Muscle of back (tissue), 13 donors: ENCODE measurements at places on chromosomes 16 and 17.

DNA sequence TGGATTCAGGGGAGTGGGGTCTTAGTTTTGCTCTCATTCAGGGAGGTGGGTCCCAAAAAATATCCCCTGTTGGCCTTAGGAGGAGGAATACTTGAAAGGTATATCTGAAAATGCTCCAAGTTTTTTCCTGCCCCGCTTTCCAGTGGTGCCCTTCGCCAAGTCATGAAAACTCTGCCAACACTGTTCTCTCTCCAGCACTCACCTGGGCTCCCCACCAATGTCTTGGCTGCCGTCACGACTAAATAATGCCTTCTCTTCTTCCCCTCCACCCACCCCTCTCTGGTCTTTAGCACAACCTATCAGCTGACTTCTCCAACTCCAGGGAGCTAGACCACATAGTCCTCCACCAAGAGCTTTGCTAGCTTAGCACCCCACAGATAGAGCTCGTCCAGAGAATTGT is 30.6 kb downstream of the ZFHX3 start:
- no peak for DNase-seq

GRCh38 chr17:68598074-68598473 is 3.1 kb downstream of the FAM20A start:
- no peak for DNase-seq

- DNase-seq: no peak
Observed at GRCh38 chr16:14344292-14344691, 273.2 kb downstream of the MRTFB start.

- peak; percentile 66 for DNase-seq
Observed at GRCh38 chr16:18983565-18984434, at the start of gene TMC7. Gene TMC7, plus strand, starts transcription at chr16:18983934. Its CDS starts 130 bp downstream, at chr16:18984064.

GRCh38 chr16:65227150-65227835 is 105.4 kb upstream of the CDH11 start:
- no peak for DNase-seq

DNA sequence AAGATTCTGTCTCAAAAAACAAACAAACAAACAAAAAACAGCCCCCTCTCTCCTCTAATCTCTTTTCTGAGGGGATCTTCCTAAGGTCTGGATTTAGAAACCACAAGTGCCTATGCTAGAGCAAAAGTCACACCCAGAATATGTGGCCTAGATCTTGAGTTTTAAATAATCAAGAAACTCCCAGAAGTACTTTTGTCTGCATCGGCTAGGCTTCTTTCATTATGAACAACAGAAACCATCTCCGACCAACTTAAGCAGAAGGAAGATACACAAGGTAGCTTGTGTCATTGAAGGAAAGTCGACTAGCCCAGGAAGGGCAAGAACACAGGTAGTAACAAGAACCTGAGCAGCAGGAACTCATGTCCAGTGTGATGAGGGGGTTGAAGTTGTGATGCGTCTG is 73.9 kb upstream of the KIFC3 start:
- no peak for DNase-seq

- DNase-seq: no peak
Observed at GRCh38 chr17:28509789-28510188, 3.6 kb downstream of the FOXN1 start.

GRCh38 chr16:1164975-1165374 is 12.1 kb downstream of the CACNA1H start:
- no peak for DNase-seq

- no peak for DNase-seq
Observed at GRCh38 chr17:17401271-17401781, 75.5 kb upstream of the MED9 start.

GRCh38 chr17:74712756-74713155 is at the start of gene CD300LF:
Gene CD300LF, minus strand, starts transcription at chr17:74712923. Its CDS starts 57 bp downstream, at chr17:74712866.
- no peak for DNase-seq

GRCh38 chr17:59105852-59106462 is 723 bp downstream of the TRIM37 start:
- peak; percentile 12 for DNase-seq

DNA sequence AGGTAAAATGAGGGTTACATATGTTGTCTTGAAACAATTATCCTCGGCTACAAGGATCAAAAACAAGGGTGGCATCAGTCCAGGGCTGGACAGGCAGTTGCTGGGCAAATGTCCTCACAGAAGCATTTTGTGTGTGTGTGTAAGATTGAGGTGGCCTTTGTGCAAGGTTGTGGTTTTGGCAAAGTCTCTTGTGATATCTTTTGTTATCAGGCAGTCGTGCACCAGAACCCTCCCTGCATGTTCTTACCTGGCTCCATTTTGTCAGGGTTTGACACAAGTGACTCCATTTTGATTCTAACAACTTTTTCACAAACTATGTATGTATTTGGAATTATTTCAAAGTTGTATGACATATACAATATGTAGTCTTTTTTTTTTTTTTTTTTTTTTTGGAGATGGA is 20.0 kb downstream of the CHAD start:
- DNase-seq: no peak

DNA sequence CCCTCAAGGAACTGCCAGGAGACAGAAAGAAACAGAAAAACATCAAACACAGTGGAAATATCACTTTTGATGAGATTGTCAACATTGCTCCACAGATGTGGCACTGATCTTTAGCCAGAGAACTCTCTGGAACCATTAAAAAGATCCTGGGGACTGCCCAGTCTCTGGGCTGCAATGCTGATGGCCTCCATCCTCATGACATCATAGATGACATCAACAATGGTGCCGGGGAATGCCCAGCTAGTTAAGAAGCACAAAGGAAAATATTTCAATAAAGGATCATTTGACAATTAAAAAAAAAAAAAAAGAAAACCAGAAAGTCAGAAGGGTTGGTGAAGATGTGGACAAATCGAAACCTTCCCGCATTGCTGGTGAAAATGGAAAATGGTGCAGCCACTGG is 14.9 kb upstream of the CHMP6 start:
- DNase-seq: no peak

DNA sequence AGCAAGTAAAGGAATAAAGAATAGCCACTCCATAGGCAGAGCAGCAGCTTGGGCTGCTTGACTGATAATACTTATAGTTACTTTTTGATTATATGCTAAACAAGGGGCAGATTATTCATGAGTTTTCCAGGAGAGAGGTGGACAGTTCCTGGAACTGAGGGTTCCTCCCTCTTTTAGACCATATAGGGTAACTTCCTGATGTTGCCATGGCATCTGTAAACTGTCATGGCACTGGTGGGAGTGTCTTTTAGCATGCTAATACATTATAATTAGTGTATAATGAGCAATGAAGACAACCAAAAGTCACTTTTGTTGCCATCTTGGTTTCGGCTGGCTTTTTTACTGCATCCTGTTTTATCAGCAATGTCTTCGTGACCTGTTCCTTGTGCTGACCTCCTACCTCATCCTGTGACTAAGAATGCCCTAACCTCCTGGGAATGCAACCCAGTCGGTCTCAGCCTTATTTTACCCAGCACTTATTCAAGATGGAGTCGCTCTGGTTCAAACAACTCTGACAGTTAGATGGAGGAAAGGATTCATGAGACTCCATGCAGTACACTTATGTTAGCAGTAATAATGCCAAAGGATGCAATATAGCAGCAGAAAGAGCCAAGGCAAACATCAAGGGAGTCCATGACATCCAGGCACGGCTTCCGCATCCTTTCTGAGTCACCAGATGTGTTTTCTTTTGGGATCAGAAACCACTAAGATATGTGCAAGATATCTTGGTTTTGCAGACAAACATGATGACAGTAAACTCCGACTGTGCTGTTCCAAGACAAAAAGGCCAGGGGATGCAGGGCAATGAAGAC is 55.8 kb upstream of the B4GALNT2 start:
- DNase-seq: peak; percentile 28

DNA sequence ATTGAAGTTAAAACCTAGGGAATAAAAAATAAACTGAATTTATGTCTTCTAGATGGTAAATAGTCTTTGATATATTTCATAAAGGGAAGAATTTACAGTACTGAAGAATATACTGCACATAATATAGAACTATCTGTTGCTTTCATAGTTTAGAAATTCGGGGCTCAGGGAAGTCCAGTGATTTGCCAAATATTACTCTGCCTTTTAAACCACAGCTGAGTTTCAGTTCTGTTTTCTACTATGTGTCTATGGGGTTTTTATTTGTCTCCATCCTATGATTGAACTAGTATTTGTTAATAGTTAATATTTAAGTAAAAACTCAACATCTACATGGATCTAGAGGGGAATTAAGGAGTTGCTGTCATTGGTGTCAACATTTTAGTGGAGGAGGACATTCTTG is 715.0 kb upstream of the CDH8 start:
- no peak for DNase-seq

DNA sequence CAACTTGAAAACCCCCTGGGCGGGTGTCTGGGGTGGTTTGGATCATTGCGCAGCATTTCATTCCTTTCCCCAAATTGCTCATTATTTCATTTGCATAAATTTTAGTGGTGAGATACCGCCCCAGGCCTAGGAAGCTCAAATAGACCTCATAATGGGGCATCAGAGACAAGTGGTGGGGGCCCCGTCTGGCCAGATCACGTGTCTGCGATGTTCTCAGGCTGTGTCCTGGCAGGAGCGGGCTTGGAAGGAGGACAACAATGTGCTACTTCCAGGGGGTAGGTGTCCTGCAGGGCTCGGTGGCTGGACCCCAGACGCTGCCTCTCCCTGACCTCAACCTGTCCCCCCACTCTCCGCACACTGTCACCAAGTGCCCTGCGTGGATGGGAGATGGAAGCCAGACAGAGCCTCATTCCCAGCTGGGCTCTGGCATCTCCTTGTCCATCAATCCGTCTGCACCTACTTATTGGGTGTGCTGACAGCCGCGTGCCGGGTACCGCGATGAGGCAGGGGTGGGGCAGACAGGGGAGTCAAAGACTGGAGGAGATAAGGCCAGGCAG is 116.9 kb downstream of the NTN1 start:
- no peak for DNase-seq

DNA sequence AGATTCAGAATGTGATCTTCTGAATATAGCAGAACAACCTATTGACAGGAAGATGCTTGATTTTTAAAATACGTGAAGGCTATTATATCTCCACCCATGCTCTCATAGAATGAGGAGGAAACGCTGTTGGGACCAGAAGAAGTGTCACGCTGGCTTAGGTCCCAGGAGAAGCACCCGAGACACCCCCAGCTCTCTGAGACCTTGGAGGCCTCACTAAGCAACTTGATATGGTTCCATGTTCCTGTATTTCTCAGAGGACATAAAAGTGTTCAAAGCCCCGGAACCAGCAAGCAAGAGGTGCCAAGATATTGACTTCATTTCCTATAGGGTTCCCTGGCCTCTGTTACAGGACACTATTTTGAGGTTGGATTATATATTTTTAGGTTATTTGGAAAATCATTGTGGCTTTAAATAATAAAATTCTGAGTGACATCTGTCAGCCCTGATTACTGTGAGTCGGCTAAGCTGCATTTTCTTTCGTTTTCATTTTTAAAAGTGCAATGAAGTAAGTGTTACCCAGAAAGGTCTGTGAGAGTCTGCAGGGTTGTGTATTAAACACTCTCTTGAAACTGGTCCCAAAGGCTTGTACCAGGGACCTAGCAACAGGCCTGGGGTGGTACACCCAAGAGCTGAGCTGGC is 400.0 kb downstream of the SOX9 start:
- DNase-seq: no peak

DNA sequence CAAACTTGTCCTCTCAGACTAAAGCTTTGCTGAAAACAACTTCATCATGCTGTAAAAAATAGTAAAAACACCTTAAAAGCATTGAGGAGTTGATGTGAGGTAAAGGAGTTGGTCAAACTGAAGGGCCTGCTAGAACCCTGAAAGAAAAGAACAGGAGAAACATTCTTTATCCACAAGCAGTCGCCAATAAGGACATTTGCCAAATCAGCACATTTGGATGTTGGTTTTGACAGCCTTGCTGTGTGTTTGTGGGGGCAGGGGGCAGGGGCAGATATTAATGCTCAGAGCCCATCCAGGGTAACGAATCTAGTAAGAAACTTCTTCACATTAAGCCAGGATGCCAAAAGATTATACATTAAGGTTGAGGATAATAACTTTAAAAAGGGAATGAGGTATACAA is 399.9 kb upstream of the ZFHX3 start:
- no peak for DNase-seq
